ENCODE measurements at places on chromosomes 4 and X.

GRCh38 chrX:49212861-49213260 lies 12.9 kb upstream of the SYP start:
- DNase-seq, result no peak

DNA sequence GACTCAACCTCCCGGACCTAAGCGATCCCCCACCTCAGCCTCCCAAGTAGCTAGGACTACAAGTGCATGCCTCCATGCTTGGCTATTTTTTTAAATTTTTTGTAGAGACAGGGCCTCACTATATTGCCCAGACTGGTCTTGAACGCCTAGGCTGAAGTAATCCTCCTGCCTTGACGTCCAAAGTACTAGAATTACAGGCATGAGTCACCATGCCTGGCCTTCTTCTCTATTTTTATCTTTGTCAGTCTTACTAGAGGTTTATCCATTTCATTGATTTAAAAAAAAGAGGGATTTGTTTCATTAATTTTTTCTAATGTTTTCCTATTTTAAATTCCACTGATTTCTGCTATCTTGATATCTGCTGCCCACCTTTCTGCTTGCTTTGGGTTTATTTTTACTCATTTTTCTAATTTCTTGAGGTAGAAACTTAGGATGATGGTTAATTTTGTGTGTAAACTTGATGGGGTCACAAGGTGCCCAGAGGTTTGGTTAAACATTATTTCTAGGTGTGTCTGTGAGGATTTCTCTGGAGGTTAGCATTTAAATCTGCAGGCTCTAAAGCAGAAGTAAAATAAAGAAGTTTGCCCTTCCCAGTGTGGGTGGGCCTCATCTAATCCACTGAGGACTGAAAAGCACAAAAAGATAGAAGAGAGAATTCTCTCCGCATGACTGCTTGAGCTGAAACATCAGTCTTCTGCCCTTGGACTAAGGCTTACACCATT lies 116.2 kb upstream of the DCLK2 start:
- DNase-seq, result no peak

DNA sequence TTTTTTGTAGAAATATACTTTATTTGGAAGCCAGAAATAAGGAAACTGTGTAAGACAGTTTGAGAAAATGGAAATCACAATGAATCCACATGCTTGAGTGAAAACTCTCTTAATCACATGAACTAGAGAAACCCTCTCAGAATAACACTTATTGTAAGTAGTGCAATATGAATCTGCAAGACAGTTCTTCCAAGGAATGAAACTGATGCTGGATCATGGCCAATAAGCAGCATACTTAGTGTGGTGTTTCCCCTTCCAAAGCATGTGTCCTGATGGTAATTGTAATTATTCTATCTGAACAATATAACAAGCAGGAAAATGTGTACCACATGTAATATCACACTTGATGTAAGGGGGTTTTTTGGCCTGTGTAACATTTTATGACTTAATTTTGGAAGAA lies 1870.5 kb upstream of the TENM3 start:
- DNase-seq, result no peak

GRCh38 chrX:10126044-10126443 lies 30.7 kb upstream of the CLCN4 start:
- no peak for DNase-seq

DNA sequence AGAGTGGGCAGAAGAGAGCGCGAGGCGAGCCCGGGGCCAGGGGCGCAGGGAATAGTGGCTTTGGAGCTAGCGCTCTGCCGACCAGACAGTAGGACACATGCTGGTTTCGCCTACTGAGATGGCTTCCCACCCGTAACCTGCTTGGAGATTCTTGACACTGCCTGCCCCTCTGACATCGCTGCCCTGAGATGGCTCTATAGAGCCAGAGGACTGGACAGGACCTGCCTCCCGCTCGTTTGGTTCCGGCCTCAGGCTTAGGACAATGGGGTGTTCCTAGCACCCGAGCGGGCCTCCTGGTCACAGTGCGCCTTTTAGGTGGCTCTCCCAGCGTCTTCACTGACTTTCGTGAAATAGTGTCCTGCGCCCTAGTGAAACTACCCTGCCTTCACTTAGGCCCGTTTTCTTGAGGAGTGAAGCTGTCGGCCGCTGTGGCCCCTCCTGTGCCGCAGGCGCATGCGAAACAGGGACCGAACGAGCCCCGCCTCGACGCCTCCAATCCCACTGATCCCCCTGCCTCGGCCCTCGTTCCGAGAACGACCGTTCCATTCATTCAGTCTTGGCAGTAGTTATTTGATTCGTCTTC lies 608 bp downstream of the TAF1 start:
- peak; percentile 47 for DNase-seq

- no peak for DNase-seq
Measured at GRCh38 chr4:96787766-96788165, 947.9 kb downstream of the PDHA2 start.

DNA sequence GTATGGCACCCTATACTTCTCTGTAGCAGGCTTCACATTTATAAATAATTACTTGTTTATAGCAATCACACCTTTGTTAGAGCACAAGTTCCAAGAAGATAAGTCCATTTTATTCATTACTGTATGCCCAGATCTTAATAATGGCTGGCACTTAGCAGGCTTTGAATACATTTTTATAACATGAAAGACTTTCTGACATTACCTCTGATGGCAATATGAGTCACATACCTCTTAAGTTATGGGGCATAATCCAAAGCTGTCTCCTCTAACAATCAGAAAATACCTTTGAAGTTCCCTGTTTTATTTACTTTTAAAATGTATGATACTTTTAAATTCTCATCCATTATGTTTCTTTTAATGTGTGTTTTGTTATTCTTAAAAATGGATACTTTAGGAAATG lies 12.2 kb downstream of the SCRG1 start:
- no peak for DNase-seq

Measured in stimulated activated CD8-positive, alpha-beta memory T cell treated with anti-CD3 and anti-CD28 coated beads, Interleukin-4, amount 100 ng/mL, for 48 hours (primary cell).